ENCODE measurements at places on chromosomes 2 and 18.

DNA sequence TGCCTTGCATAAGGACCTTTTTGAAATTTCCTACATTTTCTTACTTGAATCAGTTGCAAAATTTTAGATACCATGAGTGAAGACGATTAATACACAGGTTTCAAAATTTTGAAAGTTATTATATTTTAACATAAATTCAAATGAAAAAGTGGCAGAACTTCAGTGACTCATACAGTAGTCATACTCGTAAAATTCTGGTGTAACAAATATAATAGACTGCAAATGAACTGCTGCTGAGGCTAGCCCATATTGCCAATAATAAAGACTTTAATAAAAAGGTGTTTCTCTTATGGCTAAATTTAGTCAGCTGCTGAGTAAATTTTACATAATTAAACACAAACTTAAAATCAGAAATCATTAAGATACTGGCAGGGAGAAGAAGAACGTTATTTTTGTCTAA, 36.9 kb downstream of the MSH6 start:
- DNase-seq, result no peak

- peak; percentile 85 for DNase-seq
Measured at GRCh38 chr2:28566521-28567041, 70.7 kb downstream of the PLB1 start.

DNA sequence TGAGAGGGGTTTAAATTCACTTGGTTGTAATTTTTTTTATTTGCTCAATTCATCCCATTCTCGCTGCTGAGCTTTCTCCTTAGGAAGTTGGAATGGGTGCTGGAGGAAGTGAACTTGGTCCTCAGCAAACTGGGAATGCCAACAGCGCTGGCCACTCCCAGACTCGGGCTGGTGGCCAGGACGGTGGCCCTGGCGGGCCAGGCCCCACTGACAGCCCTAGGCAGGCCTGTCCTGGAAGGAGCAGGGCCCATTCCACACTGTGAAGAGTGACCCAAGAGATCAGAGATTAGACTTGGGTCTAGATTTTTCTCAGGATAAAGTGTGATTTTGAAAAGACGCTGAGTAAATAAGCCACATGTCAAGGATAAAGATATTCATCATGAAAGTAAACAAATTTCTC, 132.7 kb downstream of the HDAC4 start:
- no peak for DNase-seq

DNA sequence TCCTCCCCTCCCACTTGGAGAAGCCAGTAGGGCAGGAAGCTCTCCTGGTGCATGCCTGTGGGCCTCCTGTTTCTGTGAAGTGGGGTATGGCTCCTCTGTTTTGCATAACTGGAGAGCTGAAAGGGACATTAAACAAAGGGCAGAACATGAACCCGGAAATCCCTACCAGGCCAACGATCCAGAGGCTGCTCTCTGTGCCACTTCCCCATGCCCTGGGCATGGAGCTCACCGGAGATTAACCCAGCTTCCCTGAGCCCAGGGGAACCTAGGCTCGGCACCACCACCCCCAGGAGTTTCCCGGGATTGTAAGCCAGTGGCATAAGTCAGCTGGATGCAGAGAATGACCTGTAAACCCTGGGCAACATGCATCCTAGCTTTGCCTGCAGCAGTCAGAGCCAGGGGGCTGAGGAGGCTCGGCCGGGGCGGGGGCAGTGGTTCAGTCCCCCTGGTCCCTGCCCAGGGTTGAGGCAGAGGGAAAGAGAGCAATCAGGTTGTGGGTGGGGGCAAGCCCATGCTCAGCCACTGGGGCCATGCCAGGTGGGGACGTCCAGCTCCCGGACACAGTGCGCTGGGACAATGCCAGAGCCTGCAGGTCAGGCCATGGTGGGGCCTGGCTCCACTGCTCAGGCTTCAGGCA, 49.5 kb downstream of the TIMM21 start:
- no peak for DNase-seq

GRCh38 chr2:179951680-179952079, 55.4 kb downstream of the CWC22 start:
- DNase-seq, result no peak

DNA sequence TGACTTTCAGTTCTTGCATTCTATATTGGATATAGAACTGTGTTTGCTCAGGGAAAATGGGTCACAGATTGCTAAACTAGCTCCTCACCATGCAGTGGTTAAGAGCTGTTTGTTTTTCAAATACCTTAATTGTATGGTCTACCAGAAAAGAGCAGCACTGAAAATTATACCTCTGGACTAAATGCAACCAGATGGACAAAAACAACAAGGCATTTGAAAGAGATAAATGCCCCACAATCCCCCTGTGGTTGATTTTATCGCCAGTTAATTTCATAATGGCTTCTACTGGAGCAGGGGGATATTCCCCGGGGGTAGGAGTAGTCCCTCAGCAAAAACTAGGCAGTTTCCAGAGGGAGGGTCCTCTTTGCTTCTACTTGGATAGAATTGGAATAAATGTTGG, 267.9 kb upstream of the TNP1 start:
- no peak for DNase-seq
